NCI-H187 (cell line): ENCODE measurements at places on chromosomes 2 and 18.

DNA sequence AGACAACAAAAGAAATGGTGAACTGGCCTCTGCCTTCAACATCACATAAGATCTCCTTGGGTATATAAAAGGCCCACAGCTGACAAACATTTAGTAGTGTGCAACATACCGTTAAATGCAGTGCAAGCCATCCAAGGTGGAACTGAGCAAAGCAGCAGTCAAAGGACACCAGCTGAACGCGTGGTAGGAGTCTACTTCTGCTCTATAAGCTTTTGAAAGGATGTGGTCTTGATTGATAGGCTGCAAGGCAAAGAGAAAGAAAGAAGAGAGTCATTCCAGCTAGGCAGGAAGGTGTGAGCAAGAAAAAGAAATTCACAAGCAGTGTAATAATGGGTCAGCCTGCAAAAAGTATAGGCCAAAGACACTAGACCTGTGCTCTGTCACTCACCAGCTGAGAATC is 356.3 kb downstream of the SATB2 start:
- no peak for DNase-seq

DNA sequence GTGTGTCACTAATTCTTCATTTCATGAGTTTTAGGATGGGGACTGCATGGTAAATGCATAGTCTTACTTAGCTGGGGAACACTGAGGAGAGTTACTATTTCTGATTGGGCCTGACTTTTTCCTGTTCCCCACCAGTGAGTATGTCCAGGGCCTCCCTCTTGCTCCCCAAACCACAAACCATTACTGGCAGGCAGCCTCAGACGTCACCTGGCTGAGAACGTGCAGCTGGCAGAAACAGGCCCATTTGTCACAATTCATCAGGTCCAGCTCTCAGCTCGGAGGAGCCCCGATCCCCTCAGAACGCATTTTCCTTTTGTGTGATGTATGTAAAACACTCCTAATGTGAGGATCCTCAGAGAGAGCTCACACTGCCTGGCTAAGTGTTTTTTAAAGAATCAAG is 71.7 kb upstream of the SIX3 start:
- DNase-seq: peak; percentile 21

DNA sequence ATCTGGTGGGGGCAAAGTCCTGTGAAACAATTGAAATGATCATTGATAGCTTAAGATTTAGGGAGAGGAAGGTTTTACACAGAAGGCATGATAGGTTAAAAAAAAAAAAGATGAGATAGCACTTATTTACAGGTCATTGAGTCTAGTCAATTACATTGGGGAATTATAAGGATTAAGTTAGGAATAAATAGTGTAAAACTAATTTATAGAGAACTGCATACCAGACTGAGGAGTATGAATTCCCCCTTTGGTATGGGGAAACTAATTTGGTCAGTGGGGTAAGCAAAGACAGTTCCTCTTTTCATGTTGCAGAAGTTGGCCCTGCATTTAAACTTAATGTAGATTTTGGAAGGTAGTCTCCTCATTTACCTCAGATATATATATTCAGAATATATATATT is 10.8 kb downstream of the GLS start:
- no peak for DNase-seq

DNA sequence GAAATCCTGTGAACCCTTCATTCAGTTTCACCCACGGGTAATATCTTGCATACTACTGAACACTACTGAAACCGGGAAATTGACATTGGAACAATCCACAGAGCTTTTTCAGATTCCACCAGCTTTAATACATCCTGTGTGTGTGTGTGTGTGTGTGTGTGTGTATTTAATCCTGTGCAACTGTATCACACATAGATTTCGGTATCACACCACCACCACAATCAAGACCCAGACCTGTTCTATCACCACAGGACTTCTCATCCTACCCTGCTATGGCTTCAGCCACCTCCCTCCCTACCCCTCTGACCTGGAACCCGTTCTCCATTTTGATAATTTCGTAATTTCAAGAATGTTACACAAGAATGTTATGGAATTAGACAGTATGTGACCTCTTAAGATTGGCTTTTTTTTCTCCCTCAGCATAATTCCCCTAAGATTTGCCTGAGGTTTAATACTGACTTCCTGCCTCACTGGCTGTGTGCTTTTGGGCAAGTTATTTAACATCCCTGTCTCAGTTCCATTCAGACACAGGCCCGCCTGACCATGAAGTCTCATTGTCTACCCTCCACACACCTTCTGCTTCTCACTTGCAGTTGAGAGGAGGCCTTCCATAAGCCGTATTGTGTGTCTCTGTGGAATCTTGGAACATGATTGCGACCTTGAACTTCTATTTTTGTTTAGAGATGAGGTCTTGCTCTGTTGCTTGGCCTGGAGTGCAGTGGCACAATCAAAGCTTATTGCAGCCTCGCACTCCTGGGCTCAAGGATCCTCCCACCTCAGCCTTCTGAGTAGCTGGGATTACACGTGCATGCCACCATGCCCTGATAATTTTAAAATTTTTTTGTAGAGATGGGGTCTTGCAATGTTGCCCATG is 14.4 kb upstream of the TMEM131 start:
- no peak for DNase-seq

GRCh38 chr2:128633501-128633900 is 314.8 kb upstream of the HS6ST1 start:
- DNase-seq: no peak

- no peak for DNase-seq
These were observed 150.0 kb downstream of the ZNF385B start for GRCh38 chr2:179711375-179711774.

GRCh38 chr2:202079310-202079709 is 6.3 kb downstream of the KIAA2012 start:
- no peak for DNase-seq

DNA sequence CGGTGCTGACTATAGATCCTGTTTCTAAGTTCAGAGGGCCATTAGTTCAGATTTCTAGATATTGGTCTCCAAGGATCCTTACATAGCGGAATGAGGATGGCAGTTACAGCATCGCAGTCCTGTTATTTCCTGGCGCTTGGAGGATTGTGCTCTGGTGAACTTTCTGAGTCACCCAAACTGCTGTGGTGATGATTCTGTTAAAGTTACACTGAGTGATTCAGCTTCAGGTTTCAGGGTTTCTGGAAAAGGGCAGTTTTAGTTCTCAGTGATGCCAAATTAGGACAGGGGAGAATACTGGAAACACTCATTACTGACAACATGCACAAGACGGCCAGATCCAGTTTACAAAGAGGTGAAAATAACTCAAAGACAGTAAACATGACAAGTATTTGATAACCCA is 52.1 kb upstream of the ANKRD62 start:
- no peak for DNase-seq

DNA sequence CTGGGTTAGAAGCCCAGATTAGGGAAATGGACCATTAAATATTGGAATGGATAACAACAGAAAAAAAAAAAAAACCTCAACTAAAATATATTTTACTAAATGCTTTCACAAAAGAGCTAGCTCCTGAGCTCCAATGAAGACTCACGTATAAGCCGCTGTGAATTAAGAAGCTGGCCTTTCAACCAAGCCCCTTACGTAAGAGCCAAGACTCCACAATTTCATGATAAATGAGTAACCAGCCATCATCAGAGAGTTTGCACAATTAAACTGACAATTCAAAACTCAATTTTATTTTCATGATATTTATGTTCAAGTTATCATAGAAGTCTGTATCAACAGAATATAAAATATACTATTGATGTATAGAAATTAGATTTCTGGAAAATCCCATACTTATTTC is 70.7 kb upstream of the HNRNPA3 start:
- no peak for DNase-seq

- DNase-seq: no peak
These were observed 89.7 kb upstream of the CNTNAP5 start for GRCh38 chr2:123935405-123935804.

- no peak for DNase-seq
These were observed 141.5 kb downstream of the AQP4 start for GRCh38 chr18:26723981-26724380.

- DNase-seq: no peak
These were observed 18.1 kb downstream of the LCLAT1 start for GRCh38 chr2:30465171-30465545.

GRCh38 chr2:160419776-160420505 is 73.7 kb downstream of the RBMS1 start:
- DNase-seq: no peak

DNA sequence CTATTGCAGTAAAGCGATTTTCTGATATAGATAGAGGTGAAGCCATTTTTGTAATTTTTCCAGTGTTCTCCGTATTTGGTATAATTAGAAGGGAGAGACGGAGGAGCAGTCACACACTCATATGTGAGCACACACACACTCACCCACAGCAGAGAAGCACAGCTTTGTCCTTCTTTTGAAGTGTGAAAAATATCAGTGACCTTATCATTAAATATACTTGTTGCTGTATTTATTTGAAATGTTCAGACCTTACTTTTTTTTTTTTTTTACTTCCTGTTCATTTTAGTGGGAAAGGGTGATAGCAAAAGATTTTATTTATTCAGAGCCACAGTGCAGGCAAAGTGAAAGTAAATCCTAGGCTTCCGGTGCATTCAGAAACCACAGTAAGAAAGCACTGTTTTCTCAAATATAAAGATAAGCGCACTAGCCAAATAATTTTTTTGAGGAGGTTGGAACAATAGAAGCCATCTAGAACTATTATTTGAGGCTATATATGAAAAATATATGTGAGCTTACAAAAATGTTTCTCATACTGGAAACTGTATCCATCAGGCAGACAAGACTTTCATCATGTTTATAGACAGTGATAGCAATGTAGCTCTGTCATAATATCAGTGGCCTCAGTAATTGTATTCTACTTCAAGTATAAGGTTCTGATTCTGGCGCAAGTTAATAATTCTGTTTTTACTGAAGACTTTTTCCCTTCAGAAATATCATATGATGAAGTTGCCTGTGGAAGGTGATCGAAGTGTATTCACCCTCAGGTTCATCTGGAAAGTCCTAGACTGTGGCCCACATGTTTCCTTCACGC is 37.2 kb downstream of the TSHZ1 start:
- peak; percentile 18 for DNase-seq

GRCh38 chr2:51629406-51629805 is 597.5 kb upstream of the NRXN1 start:
- no peak for DNase-seq

- DNase-seq: no peak
These were observed 143.9 kb upstream of the FN1 start for GRCh38 chr2:215579809-215580208.

DNA sequence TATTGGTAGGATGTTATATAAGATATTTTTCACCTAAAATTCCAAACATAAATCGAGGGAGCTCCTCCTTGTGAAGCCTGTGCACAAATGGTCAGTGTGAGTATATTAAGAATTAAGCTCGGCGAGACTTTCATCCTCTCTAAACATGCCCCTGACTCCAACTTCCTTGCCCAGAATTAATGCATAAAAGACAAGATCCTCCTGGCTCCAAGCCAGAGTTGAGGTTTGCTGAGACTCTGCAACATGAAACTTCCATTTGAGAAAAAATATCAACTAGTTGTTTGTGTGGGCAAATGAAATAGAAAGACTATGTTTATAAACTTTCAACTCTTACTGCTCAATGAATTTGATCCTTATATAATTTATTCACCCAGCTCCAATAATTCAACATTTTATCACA is 68.1 kb downstream of the CCDC178 start:
- no peak for DNase-seq

DNA sequence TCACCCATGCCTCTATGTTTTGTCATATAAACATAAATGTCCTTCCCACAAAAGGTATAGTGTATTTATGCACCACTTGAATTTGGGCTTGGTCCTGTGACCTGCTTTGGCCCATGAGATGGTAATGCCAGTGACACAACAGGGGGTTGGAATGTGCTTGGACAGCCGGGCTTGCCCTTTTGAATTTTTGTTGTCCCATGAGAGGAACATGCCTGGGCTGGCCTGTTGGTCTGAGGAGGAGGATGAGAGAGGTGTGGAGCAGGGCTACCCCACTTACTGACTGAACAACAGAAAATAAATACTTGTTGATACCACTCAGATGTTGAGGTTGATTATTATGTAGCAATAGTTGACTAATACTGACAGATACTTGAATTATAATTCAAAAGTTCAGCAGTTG is 63.2 kb upstream of the TCF4 start:
- no peak for DNase-seq

DNA sequence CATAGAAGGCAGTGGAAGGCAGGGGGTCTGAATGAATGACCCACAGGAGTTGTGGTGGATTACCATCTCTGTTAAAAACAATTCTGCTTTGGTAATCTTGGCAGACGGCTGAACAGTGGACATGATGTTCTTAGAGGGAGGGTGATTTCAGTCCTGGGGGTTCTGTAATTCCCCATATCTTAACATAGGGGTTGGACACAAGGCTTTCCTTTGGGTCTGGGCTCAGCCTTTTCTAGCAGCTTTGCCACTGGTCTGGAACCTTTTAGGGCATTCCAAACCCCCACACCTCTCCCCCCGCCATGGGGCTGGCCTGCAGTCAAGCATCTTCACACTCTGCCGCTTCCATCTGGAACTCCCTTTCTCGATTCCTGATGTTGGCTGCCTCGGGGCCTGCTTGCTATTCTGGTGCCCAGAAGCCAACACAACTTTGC is 50.3 kb downstream of the RPL37A start:
- no peak for DNase-seq

DNA sequence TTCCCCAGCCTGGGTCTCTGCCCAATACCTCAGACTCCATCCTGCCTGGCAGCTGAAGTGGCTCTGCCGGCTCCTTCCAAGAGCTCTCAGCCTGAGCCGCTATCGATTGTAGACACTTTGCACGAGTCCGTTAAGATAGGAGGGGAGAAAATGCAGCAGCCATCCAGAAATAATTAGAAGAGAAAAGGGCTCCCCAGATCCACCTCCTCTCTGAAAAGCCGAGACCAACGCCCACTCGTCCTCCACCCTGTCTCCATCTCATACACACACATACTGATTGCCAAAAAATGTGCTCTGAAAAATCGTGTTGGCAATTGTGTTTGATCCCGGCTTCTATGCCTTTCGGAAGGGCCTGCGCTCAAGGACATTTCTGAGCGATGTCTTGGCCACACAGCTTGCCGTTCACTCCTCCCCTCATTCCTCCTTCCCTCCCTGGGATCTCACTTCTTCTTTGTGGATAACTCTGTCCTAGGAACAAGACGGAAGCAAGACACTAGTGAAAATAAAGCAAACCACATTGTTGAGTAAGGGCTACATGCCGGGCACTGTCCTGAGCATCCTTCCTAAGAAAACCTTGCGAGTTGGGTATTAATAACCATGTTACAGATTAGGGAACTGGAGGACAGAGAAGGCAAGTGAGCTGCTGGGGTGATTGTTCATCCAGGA is 372.8 kb upstream of the MYT1L start:
- no peak for DNase-seq

- DNase-seq: no peak
These were observed 263.2 kb downstream of the PARD3B start for GRCh38 chr2:204808494-204808893.

DNA sequence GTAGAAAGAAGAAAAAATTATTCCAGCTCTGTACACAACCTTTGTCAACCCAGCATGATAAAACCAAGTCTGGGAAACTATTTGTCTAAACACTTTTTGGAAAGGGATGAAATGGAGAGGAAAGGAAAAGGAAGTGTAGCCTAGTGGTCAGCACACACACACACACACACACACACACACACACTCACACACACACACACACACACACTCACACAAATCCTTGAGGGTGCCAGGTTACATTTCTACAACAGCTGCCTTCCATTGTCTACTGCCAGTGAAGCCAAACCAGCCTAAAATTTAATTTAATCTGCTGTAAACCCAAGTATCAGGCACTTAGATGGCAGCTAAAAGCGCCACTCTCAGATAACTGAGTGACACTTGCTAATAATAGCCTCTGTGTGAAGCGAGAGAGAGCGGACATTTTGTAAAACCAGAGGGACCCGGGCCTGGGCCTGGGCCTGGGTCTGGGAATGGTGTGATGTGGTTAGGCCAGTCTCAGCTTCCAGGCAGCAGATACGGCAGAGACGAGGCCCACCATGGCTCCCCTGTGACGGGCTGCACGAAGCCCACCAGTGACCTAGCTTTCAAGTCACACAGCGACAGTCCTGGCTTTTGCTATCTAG is 32.4 kb downstream of the BCL11A start:
- DNase-seq: peak; percentile 25
